ENCODE measurements at places on chromosomes 12 and 14.

GRCh38 chr14:24317141-24317928 is 6.0 kb downstream of the LTB4R start:
- DNase-seq: no peak

DNA sequence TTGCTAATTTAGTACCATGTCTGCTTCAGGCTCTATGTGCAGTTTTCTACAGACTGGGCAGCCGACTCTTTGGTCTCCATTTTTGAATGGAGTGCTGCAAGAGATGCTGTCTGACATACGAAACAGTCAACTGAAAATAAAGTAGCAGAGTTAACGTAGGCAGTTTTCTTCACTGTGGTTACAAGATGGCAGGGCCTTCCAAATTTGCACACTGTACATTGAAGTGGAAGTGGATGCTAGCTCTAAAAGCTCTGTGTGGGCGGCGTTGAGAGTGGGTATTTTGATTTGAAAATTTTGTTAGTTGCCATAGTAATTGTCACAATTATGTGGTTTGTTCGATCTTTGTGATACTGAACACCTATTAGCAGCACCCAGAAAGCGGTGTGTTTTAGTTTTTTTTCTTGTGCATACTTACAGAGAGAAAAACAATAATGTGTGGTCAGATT is 154.9 kb upstream of the ATP2B1 start:
- DNase-seq: peak; percentile 55

DNA sequence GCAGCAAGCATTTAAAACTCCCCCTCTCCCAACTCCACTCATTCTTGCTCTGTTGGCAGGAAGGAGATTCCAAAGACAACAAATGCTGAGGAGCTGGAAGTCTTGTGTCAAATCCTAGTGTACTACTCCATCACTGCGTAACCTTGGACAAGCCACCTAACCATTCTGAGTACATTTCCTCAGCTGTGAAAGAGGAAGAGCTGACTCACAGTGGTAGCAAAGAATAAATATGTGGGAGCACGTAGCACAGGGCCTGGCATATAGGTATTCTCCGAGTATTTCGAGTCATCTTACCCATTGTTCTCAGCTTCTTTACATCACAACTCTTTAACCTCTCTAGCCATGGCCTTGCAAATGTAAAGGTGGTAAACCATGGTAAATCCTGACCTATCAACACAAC is 28.7 kb downstream of the EGLN3 start:
- no peak for DNase-seq

DNA sequence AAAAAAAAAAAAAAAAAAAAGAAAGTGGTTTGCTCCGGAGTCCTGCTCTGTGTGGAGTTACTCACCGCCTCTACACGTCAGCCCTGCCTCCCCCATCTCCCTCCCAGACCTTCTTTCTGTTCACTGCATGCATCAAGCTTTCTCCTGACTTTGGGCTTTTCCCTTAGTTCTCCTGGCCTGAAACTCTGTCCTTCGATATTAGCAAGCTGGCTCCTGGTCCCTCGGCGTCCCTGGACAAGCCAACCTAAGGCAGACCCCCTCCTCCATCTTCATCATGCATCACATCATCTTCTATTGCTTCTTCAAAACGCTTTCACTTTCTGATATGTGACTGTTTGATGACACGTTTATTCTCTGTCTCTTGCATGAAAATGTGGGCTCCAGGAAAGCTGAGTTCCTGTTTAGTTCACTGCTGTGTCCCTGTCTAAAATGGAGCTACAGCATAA is 40.6 kb downstream of the SLC15A4 start:
- no peak for DNase-seq

DNA sequence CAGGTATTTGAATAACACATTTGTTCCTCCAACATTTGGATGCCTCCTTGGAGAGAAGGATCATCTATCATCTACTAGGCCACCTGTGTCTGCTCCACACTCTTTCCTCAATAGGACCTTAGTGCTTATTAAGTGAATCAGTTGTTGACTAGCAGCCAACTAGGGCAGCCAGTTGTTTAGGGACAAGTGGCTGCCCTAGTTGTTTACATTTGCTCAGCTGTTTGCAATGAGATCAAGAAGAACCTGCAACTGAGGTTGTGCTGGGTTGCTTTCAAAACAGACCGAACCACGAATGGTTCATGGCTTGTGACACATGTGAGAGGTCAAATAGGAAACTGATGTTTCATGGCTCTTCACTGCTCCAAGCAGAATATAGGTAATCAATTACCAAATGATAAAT is 53.8 kb downstream of the TMCC3 start:
- DNase-seq: no peak

DNA sequence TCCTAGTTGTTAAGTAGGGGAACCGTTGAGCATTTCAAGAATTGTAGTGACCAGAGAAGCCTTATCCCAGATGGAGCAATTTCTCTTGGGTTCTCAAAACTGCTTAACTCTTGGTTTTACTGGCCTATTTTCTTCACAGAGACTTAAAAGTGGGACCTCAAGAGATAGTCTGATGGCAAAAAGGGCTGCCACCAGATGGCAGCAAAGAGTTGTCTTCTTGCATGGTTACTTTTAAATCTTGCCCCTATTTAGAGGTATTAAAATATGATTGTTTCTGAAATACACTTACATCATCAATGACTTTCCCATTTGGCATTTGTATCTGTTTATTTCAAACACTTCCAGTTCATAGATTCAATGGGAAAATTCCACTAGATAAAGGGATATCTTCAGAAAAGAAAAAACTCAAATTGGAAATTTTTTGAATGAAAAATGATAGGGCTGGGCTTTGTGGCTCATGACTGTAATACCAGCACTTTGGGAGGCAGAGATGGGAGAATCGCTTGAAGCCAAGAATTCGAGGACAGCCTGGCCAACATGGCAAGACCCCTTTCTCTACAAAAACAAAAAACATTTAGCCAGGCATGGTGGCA is 69.9 kb upstream of the CNTN1 start:
- DNase-seq: peak; percentile 84

GRCh38 chr12:100331871-100332270 is 25.0 kb upstream of the SLC17A8 start:
- no peak for DNase-seq

All from Karpas-422 (cell line).